Naive thymus-derived CD4-positive, alpha-beta T cell (primary cell): ENCODE measurements at places on chromosomes 12 and 14. TPM values are rescaled to one million over a fixed set of nuclear protein-coding genes. Genes with fewer than 3 reads are reported as not detected.

GRCh38 chr12:123815968-123816367 is 53.9 kb downstream of the DNAH10 start:
- DNase-seq, result no peak
- no peak overlapping the region for H3K4me3 ChIP-seq
- no peak overlapping the region for H3K27ac ChIP-seq
- H3K27me3 ChIP-seq, result no peaks in the 10 kb centered on the region
- no peaks in the 10 kb centered on the region for H3K4me1 ChIP-seq

DNA sequence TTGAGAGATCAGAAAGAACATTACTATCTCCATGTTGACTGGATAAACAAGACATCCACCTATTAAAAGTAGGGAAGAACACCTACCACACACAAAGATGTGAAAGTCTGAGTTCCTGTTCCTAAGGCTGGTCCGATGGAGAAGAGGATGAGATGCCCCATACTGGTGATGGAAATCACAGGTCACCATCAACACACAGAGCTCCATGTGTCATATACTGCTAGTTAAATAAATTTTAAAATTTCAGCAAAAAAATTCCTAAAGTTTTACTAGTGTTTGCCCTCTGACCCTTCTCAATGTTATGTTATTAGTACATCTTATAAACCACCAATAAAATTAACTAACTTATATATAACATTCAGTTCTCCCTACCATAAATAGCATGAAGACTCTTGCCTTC is 59.1 kb downstream of the KCNA5 start:
- H3K4me1 ChIP-seq, result no peaks in the 10 kb centered on the region
- no peak overlapping the region for H3K4me3 ChIP-seq
- H3K27me3 ChIP-seq, result no peaks in the 10 kb centered on the region
- no peaks in the 10 kb centered on the region for H3K36me3 ChIP-seq

The LYZ gene
- total RNA-seq, result 332 TPM

The SMAGP gene
- 7.0 TPM for total RNA-seq

GRCh38 chr12:22340143-22340542 is 5.6 kb upstream of the ST8SIA1 start:
- H3K27ac ChIP-seq, result no peak overlapping the region
- no peaks in the 10 kb centered on the region for H3K36me3 ChIP-seq
- DNase-seq, result no peak
- no peaks in the 10 kb centered on the region for H3K27me3 ChIP-seq

DNA sequence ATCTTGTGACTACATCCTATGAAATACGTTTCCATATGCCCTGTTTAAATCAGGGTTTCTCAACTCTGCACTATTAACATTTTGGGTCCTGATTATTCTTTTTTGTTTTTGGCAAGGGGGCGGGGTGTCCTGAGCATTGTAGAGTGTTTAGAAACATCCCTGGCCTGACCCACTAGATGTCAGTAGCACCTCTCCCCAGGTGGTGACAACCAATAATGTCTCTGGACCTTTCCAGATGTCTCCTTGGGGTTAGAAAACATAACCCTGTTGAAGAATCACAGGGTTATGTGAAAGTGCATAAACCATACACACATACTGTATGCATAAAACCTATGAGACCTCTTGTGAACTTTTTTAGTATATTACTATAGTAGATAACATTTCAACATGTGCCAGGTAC is 1.4 kb downstream of the ACAD10 start:
- no peaks in the 10 kb centered on the region for H3K36me3 ChIP-seq
- no peak for DNase-seq
- H3K4me1 ChIP-seq, result peaks cover 17% of the 10 kb centered on the region
- no peak overlapping the region for H3K4me3 ChIP-seq
- H3K27me3 ChIP-seq, result no peaks in the 10 kb centered on the region

- no peak overlapping the region for H3K4me3 ChIP-seq
- H3K4me1 ChIP-seq, result no peaks in the 10 kb centered on the region
- DNase-seq, result no peak
- H3K36me3 ChIP-seq, result peaks cover 20% of the 10 kb centered on the region
- H3K27me3 ChIP-seq, result no peaks in the 10 kb centered on the region
Measured at GRCh38 chr14:35632676-35633075, 98.7 kb downstream of the INSM2 start.

The COL2A1 gene
- total RNA-seq, result not detected

The MYF5 gene
- not detected for total RNA-seq

The SIX4 gene
- total RNA-seq, result not detected

The CHMP4A gene
- 79.1 TPM for total RNA-seq
